ENCODE measurements at places on chromosomes 1 and 21.

DNA sequence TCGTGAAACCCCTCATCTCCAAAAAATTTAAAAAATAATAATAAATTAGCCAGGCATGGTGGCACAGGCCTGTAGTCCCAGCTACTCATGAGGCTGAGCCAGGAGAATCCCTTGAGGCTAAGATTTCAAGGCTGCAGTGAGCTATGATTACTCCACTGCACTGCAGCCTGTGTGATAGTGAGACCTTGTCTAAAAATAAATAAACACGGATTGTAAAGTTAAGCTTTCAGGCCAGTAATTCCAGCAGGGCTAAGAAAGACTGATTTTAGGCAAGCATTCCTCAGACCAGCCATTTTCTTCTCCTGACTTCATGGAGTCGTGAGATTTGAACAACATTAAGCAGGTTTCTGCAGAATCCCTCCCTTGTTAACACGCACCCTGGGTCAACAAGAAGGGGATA, 77.2 kb upstream of the EFHD2 start:
- no peak for DNase-seq

GRCh38 chr1:44531785-44532566, 126.9 kb downstream of the RNF220 start:
- no peak for DNase-seq

DNA sequence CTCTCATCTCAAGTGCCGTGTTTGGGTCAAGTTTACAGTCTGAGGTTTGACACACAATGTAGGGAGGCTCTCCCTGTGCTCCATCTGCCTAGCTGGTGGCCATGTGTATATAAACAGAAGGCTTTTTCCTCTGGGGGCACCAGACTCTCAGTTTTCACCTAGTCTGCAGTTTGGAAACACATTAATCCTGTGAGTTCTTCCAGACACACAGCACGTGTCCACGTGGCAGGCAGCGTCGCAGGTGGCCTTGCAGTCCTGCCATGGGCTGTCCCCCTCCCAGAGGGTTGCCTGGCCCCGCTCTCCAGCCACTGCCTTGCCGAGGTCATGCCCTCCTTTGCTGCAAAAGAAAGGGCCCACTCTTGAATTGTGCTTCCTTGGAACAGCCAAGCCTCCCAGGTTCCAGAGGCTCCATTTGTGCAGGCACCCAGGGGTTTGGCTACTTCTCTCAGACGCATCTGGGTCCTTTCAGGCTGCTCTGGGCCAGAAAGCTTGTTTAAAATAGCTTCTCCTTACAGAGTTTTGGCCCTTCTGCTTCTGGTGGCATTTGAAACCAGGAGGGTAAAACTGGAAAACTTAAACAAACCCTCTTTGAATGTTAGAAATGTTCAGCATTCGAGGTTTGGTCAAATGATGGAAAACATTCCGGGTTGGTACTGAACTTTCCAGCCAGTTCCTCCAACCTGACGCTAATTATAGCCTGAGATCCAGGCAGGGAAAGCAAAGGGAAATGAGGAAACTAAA, 4.4 kb upstream of the RUNX1 start:
- no peak for DNase-seq

GRCh38 chr1:151511636-151512215, 539 bp downstream of the CGN start:
- peak; percentile 51 for DNase-seq

GRCh38 chr1:178933709-178934490, 63.0 kb upstream of the ANGPTL1 start:
- DNase-seq = no peak

- DNase-seq = no peak
These were observed 85.6 kb downstream of the FAM78B start for GRCh38 chr1:166080967-166081870.

DNA sequence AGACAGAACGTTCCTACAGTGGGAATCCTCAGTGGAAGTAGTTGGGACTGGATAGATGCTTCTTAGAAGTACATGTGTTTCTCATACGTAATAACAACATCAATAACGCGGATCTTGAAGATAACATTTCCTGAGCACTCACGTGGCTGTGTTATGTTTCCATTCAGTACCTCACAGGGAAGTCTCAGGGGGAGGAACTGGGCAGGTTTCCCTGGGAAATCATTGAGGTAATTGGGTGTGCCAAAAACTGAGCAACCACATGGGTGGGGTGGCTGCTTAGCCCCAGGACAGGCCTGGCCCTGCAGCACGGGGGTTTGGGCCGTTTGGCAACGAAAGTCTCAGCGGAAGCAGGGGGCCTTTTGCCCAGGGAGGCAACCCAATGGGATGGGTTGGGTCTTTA, 133.8 kb downstream of the ZSCAN20 start:
- DNase-seq = no peak

GRCh38 chr1:85428471-85429089, 36.4 kb downstream of the DDAH1 start:
- no peak for DNase-seq

DNA sequence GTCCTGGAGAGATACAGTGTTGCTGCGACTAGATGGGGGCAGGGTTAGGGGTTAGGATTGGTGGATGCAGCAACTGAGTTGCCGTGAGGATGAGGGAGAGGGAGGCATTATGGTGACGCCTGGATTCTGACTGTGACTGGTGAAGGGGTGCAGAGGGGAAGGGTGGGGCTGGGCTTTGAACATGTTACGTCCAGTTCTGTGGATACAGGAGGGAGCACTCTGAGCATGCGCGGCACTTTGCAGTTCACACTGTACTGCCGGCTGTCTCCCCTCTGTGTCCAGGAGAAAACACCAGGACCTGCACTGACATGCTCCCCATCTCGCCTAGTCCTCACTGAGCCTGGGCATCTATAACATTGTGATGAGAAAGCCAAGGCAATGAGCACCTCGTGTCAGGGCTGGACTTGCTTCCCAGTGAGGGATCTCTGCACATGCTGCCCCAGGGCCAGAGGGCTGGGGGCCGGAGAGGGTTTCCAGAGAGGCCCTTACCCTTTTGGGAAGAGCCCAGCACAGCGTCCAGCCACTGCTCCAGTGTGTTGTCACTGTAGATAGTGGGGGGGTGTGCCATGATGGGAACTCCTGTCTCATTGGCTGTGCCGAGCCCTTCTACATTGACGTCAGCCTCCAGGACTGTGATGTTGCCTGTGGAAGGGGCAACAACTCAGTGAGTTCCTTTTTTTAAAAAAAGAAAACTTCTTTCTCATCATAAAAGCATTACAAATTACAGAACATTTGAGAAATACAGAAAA, 7.6 kb downstream of the FAM151A start:
- DNase-seq = no peak

DNA sequence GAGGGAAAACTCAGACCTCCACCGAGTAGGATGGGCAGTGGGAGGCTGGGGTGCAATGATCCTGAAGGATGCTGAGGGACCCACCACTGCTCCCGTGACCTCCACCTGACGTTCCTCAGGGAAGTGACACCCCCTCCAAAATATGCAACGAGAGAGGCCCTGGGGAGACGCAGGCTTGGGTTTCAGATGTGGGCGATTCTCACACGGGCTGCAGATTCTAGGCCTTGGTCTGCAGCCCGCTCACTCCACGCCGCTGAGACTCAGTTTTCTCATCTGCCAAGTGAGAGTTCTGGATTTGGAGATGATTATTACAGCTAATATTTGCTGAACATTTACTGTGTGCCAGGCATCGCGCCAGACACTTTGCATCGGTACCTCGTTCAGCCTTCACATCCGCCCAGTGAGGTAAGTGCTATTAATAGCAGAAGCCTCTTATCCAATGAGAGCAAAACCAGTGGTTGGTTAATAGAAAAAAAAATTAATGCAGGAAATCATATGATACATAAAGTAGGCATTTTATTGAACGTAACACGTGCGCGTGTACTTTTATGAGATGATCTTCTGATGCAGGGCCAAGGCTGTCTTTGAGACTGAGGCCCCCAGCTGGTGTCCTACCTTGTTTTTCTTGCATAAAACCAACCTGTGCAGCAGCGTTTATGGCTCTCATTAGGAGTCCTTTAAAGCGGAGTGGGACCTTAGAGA, 102.0 kb upstream of the RUNX3 start:
- peak; percentile 71 for DNase-seq

- peak; percentile 69 for DNase-seq
These were observed 529 bp downstream of the MPZL1 start for GRCh38 chr1:167722152-167722869.

DNA sequence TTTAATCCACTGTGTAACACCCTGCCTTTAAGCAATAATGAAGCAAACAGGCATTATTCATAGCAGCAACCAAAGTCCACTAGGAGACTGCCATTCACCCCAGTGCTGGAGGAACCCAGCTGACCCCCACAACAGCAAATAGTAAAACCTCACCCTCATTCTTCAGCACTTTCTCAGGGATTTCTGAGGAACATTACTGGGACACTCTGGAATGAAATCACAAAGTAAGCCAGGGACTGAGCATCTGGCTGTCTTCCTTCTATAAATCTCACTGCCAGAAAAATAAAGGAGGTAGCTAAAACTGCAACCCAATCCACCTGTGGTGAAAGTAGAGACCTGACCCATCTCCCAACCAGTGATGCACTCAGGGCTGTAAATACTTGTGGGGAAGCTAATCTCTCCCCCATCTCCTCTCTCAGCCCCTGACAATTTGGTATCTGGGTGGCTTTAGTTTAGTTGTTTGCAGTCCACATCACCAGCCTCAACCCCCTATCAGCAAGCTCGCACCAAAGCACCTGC, 47.1 kb downstream of the COL6A1 start:
- DNase-seq = no peak

GRCh38 chr1:43352881-43353280, 5.9 kb upstream of the CDC20 start:
- DNase-seq = no peak

DNA sequence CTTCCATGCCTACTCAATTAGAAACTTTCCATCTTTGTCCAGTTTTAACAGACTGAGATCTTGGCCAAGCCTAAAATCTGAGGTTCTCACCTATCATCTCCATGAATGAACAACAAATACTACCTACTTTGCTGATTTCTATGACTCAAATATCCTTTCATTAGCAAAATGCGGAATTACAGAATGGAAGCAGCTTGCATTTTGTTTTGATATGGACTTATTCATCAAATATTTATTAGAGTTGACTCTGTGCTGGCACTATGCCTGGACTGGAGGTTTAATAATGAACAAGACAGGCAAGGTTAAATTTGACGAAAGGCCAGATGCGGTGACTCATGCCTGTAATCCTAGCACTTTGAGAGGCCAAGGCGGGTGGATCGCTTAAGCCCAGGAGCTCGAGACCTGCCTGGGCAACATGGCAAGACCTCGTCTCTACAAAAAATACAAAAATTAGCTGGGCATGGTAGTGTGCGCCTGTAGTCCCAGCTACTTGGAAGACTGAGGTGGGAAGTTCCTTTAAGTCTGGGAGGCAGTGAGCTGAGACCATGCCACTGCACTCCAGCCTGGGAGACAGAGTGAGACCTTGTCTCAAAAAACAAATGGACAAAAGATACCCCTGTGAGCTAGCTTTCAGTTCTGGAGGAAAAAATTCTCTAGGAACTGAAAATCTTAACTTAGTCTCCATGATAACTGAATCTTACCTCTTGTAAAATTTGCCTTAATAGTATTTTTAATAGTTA, 29.4 kb upstream of the SOD1 start:
- peak; percentile 62 for DNase-seq

DNA sequence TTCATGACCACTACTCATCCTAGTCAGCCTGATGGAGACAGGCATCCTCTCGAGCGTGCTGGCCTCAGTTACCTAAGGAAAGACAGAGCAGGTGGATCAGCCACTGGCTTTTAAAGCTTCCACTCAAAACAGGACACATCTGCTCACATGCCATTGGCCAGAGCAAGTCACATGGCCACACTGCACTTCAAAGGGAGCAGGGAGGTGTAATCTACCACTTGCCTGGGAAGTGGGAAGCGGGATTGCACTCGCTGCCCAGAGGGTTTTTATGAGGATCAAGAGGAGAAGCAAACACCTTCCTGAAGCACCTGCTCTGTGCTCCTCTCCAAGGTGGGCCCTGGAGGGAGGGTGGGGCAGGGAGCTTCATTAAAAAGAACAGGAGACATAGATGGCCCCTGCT, 108.0 kb downstream of the TAS1R2 start:
- no peak for DNase-seq

DNA sequence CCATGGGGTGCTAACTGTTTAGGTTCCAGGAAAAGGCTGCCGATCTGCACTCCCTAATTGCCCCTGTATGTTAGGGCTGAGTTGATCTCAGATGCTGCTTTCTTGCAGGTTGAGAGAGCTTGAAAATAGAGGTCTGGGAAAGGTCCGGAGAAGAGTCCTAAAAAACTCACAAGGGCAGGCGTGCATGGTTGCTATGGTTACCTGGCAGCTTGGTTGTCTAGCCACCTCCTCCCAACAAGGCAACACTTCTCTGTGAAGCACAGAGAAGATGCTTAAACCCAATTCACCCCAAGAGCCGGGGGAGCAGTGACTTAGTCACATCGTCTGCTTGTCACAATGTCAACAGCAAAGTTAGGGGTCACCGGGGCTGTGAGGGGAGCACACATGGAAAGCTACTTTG, 31.0 kb upstream of the LRRC52 start:
- peak; percentile 7 for DNase-seq

DNA sequence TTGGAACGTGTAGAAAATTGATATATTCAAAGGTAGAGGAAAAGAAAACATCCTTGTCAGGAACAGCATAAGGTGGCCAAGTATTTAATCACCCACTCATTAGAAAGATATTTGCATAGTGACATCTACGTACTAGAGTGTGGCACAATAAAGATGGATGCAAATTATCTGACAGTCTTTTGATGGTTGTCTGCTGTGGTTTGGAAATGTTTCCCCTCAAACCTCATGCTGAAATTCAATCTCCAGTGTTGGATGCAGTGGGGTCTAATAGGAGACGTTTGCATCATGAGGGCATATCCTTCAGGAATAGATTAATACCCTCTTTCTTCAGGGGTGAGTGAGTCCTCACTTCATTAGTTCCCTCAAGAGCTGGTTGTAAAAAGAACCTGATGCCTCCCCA, 34.1 kb upstream of the RUNX1 start:
- DNase-seq = no peak

DNA sequence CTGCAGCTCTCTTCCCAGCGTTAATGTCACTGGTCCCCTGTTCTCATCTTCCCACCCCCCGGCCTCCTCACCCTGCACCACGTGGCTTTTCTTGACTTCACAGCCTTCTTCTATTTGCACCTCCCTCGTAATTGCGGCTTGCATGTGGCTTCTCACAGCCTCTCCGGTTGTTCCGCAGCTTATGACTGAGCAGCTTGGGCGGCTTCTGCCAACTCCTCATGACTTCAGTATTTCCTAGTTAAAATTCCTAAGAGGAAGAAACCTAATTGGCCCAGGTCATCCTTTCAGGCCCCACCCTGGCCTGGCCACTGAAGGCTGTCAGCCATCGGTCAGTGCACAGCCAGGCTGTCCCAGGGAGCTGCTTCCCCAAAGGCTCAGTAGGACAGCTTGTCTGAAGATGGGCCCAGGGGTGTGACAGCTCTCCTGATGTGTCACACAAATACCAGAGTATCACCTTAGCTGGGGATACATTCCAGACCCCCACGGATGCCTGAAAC, 8.6 kb upstream of the RERE start:
- DNase-seq = no peak

Measured in NCI-H1105 treated with DMSO at 0.1 percent for 48 hours (cell line).